ENCODE measurements at places on chromosomes 3 and 15.

DNA sequence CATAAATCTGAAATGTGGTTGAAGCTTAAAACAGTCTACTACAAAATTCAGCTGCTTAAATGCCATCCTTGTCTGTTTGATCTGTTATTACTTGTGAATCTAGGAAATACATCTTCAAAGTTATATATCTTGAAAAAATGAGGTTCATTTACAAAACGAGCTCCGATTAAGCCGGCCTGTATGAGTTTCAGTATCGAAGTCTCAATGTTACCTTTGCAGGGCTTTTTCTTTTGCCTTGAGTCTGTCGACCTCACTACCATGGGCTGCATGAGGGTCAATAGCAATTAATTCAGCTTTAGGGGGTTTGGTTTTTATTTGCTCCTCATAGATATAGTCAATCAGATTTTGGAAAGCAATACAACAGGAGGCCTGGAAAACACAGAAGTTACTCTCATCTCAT is 23.2 kb downstream of the ERICH6 start:
- no peak for DNase-seq

DNA sequence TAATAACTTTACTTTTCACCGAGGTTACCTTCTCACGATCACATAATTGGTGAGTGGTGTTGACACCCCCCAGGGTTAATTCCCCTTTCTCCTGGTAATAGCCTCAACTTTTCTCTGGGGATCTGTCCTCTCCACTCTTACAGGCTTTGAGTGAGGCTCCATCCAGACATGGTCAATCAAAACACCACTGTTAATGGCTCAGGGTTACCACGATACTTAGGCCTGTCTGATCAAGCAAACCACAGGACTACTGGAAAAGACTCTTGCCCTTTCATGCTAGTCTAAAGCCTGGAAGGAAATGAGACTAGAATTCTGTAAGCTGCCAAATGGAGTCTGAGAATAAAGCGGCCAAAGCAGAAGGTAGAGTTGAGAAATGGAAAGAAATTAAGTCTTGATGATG is 56.5 kb upstream of the STT3B start:
- no peak for DNase-seq

DNA sequence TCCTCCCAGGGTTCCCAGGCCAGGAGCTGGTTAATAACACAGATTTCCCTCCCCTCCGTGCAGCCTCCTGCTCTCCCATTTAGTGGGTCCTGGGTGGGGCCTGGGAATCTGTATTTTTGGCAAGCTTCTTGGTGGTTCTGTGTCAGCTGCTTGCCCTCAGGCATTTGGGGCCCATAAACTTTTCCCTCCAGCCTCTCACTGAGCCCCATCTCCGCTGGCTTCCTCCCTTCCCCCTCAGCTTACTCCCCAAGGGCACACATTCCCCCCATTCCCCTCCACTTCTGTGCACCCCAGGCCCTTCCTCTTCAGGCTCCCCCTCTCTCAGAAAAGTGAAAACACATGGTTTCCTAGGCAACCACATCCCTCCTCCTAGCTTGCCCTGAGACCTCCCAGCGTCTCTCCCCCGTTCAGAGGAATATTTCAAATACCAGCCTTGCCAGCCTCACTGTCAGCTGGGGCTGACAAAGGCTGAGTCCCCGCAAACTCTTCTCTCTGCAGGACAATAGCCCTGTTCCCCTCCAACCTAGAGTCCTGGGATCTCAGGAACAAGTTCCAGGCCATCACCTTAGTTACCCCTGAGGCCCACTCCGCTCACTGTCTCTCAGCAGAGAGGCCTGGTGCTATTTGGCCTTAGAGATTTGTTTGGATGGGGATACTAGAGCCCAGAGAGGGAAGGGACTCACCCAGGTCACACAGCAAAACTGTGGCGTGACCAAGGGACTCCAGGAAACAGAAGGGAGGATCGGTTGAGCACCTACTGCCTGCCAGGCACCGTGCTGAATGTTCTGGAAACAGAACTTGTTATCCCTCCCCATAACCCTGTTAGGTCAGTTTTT is 44.6 kb upstream of the SMAD6 start:
- DNase-seq: no peak

DNA sequence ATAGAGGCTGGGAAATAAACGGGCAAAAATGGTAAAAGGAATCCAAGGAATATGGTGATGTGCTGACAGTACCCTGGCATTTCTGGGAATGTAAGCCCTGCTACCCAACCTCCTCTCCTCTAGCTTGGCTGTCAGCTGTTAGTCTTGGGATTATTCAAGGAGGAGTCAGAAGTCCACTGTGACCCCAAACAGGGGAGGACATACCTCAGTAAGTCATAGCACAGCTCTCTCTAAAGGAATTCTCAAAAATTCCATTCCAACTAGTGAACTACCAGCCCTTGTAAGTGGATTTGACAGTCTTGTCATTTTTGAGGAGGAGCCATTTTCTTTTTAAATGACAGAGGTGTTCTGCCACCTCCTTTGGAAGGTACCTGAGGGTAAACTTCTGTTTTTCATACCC is 207.5 kb downstream of the PDCD6IP start:
- no peak for DNase-seq

- DNase-seq: peak; percentile 78
These were observed 294.9 kb downstream of the RORA start for GRCh38 chr15:60933900-60934885.

Measured in NCI-H2227 treated with DMSO at 0.1 percent for 48 hours (cell line).